ENCODE measurements at places on chromosomes 6 and 20.

DNA sequence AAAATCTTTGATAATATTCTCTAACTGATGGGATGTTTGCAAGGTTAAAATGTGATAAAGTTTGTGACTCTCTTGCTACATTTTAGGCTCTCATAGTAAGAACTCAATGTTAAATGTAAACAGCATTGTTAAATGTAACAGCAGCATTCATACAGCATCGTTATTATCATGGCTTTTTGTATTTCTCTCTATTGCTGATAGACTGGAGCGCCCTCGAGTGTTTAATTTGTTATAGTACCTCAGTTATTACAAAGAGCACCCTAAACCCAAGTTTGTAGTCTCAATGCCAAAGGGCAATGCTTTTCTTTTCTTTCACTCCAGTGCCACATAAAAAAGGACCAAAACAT, 14.9 kb upstream of the TTPAL start:
- no peak for DNase-seq

DNA sequence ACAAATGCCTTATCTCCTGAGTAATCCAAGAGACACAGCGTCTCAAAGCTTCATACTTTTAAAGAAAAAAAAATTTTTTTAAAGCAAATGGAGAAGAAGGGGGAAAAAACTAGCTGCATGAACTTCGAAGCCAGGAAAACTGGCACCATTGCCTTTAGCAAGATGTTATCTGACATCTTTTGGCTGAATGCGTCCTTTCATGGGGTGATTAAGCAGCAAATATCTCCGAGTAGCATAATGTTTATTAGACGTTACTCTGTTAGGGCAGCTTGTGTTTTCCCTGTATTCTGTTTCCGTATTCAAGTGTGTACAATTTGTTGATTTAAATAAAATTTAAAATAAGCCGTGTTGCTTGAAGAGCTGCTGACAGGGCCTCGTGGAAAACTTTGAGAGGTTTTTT, 76.5 kb upstream of the TSHZ2 start:
- no peak for DNase-seq

GRCh38 chr6:133136177-133136880, 104.8 kb upstream of the EYA4 start:
- DNase-seq = no peak

DNA sequence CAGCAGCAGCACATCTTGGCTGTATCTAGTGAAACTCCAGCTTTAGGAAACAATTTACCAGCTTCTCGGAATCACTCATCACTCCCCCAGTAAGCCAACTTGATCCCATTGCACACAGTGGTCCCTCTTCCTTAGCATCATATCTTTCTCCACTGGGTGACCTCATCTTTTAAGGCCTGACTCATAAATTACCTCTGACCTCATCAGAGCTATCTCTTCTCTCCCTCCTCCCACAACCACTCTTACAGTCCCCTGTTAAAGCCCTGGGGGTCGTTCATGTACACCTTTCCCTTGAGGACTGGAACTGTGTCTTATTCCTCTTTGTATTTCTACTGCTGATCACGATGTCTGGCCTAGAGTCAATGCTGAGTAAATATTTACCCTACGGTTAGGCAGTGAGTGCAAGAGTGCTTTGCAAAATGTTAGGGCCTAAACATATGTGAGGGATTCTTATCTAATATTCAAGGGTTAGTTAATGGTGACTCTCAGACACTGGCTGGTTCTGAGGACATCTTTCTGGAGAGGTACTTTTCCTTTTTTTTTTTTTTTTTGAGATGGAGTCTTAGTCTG, 187.2 kb downstream of the LRFN2 start:
- no peak for DNase-seq

DNA sequence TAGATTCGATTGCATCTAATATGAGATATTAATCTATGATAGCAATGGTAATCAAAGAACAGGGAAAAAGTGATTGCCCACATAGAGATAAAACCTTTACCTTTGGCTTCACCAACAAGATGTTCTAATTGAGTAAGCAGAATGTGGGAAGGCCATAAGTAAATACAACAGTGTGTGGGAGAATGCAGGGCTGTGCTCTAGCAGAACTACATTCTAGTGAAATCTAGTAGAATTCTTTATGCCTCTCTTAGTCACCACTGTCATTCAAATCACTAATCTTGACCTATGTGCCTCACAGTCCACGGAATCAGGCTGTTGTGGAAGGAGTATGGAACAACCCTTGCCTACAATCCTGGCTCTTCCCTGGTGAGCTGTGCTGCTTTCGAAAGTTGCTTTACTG, 30.4 kb upstream of the MCM9 start:
- DNase-seq = no peak

DNA sequence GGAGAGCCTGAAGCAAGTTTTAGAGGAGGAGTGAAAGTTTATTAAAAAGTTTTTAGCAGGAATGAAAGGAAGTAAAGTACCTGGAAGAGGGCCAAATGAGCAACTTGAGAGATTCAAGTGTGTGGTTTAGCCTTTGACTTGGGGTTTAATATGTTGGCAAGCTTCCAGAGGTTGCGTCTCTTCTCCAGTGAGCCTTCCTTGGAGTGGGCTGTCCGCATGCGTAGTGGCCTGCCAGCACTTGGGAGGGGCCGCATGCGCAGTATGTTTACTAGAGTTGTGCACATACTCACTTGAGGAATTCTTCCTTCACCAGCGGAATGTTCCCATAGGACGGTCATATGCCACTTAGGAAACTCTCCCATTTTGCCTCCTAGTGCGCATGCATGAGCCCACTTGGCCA, 235.2 kb downstream of the ALDH8A1 start:
- DNase-seq = no peak

- no peak for DNase-seq
Measured at GRCh38 chr20:57244221-57244585, 22.2 kb downstream of the BMP7 start.

DNA sequence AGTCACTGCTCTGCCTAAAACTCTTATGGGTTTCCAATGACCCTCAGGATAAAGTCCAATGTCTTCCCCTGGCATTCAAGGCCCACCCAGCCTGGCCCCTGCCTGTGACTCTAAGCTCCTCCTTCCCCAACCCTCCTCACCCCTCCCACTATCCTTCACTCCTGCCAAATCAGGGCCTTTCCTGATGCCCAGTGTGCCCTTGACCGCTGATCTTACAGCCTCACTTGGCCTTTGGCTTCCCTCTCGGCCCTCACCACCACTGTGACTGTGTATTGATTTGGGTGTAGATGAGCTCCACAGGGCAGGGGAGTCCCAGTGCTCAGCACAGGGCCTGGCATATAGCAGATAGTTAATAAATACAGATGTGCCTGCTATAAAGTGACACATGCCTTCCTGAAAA, 115.7 kb downstream of the TOX2 start:
- no peak for DNase-seq

GRCh38 chr6:88374553-88374952, 208.4 kb upstream of the CNR1 start:
- DNase-seq = no peak

GRCh38 chr6:43389730-43390295, 20.4 kb upstream of the ZNF318 start:
- DNase-seq = no peak

DNA sequence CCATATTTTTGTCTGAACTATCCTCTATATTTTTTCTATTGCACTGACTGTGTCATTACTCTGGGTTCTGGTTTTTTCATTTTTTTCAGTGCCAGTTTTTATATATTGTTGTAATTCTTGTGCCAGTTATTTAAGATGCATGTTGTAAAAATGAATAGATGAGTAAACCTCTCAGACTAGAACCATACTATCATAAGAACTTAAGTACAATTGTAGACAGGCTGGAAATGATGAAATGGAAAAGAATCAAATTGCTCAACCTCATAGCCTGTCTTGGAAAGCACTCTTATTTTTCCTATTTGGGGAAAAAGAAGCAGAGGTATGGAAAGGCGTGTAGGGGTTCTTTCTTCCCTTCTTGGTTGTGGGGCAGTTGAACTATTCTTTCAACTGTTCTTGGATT, 30.2 kb downstream of the PANK2 start:
- DNase-seq = no peak

DNA sequence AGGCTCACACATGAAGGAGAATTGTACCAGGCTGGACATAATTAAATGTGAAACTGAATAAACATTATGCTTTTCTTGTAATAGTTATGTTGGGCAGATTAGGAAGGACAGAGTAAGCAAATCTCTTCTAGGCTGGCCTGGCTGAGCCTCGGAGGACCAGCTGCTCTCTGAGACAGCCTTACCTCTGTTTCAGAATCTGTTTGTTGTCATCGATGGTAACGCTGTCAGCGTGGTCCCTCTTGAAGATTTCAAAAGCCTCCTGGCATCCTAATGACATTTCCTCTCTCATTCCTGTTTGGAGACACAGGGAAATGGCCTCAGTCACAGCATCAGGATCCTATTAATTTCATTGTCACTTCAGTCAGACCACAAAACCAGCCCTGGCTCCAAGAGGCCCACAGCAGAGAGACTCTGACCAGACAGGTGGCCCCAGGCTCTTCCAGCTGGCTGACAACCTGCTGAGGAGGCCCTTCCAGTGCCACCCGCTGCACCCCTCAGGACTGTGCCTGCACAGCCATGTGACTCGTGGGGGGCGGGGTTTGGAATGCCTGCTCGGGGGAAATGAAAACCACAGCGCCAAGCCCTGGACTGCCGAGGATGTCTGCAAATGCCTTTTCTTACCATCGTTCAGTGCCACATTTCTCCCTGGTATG, 108.5 kb upstream of the KCNK16 start:
- no peak for DNase-seq

DNA sequence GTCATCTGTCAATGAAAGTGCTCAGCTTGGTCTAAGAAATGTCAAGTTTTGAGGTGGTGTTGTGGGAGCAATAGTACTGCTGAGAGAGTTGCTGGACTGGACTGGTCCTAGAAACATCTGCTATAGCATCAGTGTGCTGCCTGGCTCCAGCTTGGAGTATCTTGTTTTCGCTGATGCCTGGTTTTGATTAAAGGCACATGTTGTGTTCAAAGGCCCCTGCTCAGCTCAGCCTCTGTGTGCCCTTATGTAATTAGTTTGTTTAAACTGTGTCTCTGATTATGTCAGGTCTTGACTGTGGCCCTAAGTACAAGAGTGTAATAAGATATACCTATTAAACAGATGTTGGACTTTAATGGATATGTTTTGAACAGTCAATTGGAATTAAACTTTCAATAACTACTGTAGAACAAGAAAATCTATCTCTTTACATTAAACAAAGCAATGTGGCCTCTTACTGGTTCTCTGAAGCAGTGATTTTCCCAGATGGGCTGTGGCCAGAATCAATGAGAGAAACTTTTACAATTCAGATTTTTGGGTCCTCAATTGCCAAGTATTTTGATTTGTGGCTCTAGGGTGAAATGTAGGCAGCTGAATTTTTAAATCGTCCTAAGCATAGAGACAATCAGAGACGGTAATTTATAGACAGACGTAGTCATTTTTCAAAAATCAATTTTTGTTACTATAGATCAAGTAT, 668.2 kb downstream of the DHX35 start:
- no peak for DNase-seq

DNA sequence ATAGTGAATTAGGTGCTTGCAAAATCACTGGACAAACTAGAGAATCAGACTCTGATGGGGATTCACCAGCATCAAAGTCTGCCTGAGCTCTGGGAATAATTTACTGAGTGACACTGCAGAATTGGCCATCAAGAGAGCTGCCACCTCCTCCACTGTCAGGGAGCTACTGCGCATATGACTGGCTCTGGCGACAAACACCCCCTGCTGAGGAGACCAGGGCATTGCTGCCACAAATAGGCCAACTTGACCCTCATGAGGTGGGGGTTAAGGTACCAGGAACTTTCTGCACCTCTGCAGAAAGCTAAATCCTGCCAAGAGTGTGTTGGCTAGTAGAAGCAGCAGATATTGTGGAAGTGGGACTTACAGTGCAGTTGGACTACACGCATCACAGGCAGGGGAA, 88.0 kb downstream of the CDS2 start:
- DNase-seq = no peak

- DNase-seq = no peak
Measured at GRCh38 chr6:17847203-17847760, 140.2 kb downstream of the KIF13A start.

- DNase-seq = no peak
Measured at GRCh38 chr6:113344969-113345368, 512.2 kb upstream of the MARCKS start.

- peak; percentile 79 for DNase-seq
Measured at GRCh38 chr6:135497412-135498184, at the start of gene AHI1. TSS of gene AHI1 (minus strand) at chr6:135497740. CDS start at chr6:135492237, 5,503 bp downstream.

DNA sequence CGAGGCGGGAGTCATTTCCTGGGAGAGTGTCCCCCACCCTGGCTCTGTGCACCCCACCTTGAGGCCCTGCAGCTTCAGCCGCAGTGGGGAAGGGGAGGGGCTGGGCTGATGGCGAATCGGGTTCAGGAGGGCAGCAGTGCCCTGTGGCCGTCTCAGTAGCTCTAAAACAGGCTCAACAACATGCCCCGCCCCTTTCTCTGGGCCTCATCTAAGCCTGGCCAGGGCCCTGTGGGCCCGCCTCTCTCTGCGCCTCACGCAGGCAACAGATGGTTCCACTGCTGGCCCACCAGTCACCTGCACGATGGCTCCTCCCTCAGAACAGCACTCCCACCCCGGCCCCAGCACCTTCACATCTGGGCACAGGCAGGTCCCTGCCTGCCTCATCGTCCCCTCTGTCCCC, 30.2 kb downstream of the CHRNA4 start:
- DNase-seq = no peak

DNA sequence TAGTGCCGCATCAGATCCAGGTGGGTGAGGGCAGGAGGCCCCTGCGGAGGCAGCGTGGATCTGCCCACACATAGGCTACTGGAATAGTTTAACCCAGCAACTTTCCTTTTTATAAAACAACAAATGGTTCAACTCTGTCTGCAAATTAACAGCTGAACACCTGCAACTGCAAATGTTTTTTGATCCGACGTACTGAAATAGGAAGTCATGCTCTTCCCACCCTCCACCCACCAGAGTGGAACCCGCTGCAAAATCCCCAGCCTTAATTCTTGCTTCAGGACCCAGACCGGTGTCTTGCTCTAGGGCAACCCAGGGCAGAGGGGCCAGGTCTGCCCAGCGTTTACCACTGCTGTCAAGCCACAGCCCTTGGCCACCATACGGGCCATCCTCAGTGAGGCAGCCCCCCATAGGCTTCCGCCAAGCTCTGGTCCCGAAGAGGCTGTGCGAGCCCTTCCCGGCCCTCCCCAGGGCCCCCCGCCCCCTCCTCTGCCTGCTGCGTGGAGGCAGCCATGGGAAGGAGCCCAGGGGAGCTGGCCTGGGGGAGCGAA, 334.3 kb downstream of the ZFAND3 start:
- DNase-seq = no peak

- no peak for DNase-seq
Measured at GRCh38 chr20:46230801-46231282, 77.5 kb downstream of the CDH22 start.

- DNase-seq = no peak
Measured at GRCh38 chr6:28907394-28907793, 16.4 kb downstream of the TRIM27 start.

GRCh38 chr6:90691823-90692222, 105.0 kb upstream of the MAP3K7 start:
- DNase-seq = no peak
